SK-MEL-5 (cell line): ENCODE measurements at places on chromosomes 7 and 10. TPM values are rescaled to one million over a fixed set of nuclear protein-coding genes. Genes with fewer than 3 reads are reported as not detected.

GRCh38 chr7:28329661-28330363 lies 82.5 kb upstream of the CREB5 start:
- no peak for DNase-seq

TUBB8 gene
- not detected in 2 replicates for total RNA-seq

- DNase-seq: no peak
Measured at GRCh38 chr7:100840470-100841100, 11.9 kb upstream of the SLC12A9 start.

GRCh38 chr10:6567884-6568283 lies 12.2 kb downstream of the PRKCQ start:
- DNase-seq: no peak

GRCh38 chr7:21064698-21065648 lies 278.3 kb upstream of the SP8 start:
- DNase-seq: no peak

DNA sequence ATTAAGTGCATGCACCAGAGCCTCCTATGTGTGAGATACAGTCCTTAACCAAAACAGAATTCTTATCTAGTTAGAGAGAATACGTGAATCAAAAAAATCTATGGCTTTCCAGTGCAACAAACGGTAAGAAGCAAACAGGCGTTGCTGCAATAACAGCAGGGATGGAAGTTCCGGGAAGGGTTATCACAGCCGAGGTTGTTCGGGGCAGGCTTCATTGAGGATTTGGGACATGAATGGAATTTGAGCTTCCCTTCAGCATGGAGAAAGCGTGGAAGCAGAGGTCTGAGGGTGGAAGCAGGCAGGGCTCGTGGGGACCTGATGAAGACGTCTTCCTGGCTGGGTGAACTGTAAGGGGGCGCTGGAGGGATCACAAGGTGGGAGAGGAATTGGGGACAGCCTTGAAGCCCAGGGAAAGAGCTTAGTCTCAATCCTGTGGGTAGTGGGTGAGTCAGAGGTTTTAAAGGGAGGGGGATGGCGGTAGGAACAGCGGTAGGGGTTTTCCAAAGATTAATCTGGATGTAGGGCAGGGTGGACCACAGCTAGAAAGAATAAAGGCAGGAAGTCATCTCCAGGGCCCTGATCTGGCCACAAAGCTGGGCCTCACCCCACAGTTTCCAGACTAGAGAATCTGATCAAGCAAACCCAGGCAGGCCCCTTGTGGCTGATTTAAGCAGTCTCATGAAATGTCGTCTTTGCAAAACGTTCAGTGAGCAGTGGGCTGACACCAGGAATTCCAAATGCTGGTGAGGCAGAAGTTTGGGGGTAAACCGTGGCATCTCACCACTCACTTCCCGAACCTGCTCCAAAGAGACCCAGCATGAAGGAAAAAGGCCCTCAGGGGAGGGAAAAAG lies 65.1 kb downstream of the CALML3 start:
- no peak for DNase-seq

DNA sequence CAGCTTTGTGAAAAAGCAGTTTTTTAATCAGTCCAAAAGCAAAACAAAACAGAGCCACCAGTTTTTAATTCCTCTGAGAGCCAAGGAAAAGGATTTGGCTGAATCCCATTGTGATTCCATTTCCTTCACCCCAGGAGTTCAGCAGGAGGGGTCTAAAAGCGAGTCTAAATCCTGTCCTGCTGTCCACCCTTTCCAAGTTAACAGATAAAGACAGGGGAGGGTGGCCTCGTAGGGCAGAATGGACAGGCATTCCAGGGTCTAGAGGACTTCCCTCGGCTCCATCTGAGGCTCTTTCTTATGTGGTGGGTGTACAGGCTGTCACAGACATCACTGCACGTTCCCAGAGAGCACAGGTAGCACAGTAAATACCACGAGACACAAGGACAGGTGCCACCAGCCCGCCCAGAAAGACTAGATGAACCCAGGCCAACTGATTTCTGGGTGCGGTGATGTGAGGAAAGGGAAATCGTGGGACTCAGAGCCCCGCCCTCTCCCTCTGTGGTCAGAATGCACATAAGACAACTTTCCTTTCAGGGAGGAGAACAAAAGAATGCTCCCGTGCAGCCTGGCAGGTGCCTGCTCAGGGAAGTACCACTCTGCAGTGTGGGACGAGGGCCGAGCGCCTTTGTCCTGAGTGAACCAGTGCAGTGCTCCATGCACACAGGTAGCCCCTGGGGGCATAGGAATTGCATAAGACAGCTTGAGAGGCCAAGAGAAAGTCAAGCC lies 119.7 kb downstream of the ABLIM1 start:
- DNase-seq: no peak

DNA sequence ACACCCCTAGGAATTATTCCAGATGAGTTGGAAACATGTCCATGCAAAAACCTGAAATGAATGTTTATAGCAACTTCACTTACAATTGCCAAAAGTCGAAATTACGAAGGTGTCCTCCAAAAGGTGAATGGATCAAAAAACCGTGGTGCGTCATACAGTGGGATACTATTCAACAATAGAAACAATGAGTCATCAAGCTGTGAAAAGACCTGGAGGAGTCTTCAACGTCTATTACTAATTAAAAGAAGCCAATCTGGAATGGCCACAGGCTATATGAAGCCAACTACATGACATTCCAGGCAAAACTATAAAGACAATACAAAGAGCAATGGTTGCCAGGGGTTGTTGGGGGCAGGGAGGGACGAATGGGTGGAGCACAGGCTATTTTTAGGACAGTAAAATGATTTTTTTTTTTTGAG lies 12.6 kb upstream of the PPP2R2D start:
- DNase-seq: no peak
